Activated T-helper 9 cell treated with anti-CD3 and anti-CD28 coated beads, Interleukin-2, amount 50 U/mL, for 16 hours (primary cell): ENCODE measurements at places on chromosomes 3 and 15.

DNA sequence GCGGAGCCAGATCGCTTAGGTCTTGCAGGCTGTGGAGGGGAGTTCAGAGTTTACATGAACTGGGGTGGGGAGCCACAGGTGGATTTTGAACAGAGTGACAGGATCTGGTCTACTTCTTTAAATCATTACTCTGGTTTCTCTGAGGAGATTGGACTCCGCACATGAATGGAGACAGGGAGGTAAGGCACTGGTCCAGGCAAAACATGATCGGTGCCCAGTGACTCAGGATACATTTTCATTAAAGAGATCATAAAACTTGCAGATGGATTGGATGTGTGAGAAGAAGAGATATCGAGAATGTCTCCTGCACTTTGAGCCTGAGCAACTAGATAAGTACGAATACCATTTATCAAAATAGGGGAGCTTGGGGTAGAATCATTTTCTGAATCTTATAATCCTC is 61.8 kb upstream of the CMSS1 start:
- DNase-seq = no peak

DNA sequence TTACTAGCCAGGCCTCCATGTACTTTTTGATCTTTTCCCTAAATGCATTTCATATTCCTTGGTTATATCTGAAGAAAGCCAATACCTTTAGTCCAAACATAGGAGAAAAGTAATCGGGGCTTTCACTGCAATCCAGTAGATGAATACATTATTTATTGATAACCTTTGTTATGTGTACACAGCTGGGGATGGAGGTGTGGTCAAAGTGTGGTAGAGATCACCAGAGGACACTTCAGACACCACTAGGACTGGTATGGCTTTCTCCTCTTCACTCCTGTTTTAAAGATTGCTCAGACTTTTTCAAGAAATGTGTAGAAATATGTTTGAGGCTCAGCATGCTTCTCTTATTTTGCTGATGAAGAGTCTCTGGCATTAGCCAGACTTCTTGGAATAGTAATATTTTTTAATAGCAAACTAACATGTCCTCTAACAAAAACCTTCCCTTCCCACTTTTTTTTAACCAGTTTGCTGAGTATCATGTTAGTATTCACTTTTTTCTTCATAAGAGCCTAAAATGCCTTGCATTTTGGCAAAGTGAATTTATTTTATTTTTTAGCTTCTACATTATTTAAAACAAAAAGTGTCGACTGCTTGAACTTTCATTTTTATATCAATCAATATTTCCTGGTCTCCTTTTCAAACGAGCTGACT is 65.6 kb upstream of the MBNL1 start:
- no peak for DNase-seq

DNA sequence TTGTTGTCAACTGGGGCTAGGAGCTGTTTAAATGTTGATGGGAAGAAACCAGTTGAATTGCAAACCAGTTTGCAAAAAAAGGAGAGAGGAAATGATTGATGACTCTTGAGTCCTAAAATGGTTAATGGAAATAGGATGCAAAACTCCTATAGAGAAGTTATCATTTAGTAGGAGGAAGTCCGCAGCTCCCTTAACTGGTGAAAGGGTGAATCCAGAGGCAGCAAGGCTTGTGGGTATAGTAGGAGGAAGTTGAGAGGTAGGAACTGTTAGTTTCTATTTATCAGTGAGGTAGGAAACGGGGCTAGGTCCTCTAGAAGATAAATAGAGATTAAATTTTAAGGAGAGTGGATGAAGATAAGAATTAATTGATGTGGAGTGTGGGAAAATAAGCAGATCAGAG is 15.4 kb downstream of the IREB2 start:
- DNase-seq = no peak

DNA sequence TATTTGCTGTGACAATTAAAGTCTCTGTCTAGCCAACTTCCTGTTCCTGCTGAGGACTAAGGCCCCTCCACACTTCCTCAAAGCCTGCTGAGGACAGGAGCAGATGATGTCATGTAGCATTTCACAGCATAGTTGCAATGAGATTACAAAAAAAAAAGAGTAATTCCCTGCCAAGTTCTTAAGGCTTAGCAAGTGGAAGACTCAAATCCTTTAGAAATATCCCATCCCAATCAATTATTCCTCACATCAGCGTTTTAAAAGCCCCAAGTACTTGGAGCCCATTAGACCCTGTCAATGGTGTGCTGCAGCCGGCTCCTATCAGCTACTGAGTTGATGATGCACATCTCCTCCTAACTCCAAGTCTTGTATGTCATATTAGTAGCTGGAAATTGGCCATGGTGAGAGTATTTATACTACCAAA is 51.7 kb downstream of the TRANK1 start:
- no peak for DNase-seq

- no peak for DNase-seq
Observed at GRCh38 chr3:46479696-46480095, 15.0 kb upstream of the LTF start.

- no peak for DNase-seq
Observed at GRCh38 chr15:100937171-100937570, 18.0 kb downstream of the LRRK1 start.

DNA sequence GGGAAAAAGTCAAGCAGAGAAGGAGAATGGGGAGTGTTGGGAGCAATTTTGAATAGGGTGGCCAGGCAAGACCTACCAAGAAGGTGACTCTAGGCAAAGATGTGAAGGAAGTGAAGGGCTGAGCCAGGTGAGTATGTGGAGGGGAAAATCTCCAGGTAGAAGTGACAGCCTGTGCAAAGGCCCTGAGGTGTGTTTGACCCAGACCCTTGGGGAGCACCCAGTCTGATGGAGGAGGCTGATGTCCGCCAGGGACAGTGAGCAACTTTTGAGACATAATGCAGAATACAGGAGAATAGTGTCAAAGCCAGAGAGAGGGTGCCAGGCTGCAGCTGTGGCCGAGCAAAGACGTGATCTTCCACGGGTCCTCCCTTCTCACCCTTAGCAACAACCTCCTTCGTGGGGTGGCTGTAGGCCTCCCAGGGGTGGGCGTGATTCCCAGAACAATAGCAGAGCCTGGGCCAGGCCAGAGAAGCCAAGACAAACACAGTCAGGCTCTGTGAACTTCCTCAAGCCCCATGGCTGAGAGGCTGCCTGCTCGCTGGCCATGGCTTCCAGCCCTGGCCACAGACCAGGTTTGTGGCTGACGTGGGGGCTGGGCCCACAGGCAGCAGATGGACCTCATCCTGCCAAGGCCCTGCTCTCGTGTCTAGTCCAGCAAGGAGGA is 58.1 kb downstream of the SLC6A6 start:
- no peak for DNase-seq

DNA sequence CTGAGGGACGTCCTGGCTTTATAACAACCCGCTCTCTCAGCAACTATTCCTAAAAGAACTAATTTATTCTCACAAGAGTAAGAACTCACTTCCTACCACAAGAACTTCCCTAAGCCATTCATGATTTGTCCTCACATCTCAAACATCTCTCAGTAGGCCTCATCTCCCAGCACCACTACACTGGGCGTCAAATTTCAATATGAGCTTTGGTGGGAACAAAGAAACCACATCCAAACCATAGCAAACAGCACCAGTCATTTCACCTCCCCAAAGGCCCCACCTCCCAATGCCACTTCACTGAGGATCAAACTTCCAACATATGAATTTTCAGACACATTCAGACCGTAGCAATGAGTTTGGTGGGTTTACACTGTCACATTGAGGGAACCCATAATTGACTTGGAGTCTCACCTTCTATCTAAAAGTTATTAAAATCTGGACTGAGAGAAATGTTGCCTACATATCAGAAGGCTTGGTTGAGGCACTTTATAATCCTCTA is 116.4 kb upstream of the AGBL1 start:
- DNase-seq = no peak

GRCh38 chr3:67302489-67302888 is 304.4 kb downstream of the KBTBD8 start:
- DNase-seq = no peak

- DNase-seq = no peak
Observed at GRCh38 chr15:38274135-38274534, 21.5 kb downstream of the SPRED1 start.

DNA sequence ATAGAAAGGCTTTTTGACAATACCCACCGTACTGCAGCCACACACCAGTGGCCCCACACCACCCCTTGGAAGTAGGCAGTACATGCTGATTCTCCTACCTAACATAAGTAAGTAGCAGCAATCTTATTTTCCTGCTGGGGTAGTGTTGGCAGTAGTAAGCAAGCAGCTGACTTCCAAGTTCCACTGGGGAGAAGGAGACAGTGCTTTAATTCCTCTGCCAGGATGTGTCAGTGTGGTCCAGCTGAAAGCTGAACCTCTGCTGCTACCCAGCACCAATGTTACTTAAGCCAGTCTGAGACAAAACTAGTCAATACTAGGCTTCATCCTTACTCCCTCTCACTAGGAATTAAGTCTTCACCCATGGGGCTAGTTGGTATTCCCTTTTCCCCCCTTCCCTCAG is 74.7 kb downstream of the DZIP3 start:
- no peak for DNase-seq

GRCh38 chr3:133855002-133855370 is 40.7 kb downstream of the RAB6B start:
- no peak for DNase-seq

- DNase-seq = peak; percentile 45
Observed at GRCh38 chr15:44584162-44584749, 47.3 kb downstream of the EIF3J start.

GRCh38 chr3:178504128-178504527 is 32.1 kb upstream of the KCNMB2 start:
- DNase-seq = no peak

- DNase-seq = no peak
Observed at GRCh38 chr3:188830893-188831292, 340.9 kb upstream of the TPRG1 start.

DNA sequence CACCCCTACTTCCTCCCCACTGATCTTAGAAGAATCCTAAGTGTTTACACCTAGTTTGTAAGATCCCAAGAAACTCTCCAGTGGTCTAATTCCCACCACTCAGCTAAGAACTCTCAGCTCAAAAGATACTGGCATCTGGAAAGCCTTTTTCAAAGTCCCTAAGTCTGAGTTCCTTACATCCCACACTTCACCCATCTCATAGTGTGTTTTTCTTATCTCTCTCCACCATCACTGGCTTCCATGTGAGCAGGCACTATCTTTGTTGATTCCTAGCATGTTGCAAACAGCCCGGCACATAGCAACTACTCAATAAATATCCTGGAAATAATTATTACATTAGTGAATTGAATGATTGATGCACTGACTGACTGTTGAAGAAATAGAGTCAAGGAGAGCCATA is 173.7 kb downstream of the FHIT start:
- DNase-seq = no peak

GRCh38 chr3:124881976-124882697 is 5.0 kb downstream of the ITGB5 start:
- no peak for DNase-seq

DNA sequence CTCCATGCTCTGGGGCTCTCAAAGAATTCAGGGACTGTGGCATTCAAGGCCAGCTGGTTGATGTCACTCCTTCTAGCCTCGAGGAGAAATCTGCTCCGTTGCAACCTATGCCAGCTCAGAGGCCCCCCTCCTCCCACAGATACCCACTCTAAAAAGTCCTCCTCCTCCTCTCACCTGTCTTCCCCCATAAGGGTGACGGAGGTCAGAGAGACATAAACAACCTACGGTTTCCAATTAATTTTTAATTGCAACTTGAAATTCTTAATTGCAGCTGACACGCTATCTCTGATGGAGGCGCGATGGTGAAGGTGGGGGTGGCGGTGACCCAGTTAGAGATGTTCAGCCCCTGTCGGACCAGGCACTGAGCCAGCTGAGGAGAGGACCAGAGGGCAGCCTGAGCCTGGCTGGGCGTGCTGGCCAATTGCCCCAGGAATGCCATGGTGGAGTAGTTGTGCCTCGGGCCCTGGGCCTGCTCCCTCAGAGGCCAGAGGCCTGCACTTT is 43.2 kb upstream of the INSYN1 start:
- DNase-seq = no peak

DNA sequence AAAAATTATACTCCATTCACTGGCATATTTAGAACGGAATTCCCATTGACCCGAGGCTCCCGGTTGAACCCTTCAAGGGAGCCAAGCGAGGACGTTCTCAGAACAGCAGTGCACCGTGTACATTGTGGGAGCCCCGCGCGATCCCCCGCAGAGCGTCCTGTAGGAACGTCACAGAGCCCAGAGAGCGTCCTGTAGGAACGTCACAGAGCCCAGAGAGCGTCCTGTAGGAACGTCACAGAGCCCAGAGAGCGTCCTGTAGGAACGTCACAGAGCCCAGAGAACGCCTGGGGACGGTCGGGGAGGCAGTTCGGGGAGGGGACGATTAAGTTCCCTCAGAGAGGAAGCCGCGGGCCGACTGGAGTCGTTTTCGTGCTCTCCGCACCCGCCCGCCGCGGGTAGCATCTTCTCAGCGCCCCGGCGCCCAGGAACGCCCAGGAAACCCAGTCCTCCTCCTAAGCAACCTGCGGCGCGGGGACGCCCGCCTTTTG is 506 bp upstream of the ATP1B3 start:
- no peak for DNase-seq

DNA sequence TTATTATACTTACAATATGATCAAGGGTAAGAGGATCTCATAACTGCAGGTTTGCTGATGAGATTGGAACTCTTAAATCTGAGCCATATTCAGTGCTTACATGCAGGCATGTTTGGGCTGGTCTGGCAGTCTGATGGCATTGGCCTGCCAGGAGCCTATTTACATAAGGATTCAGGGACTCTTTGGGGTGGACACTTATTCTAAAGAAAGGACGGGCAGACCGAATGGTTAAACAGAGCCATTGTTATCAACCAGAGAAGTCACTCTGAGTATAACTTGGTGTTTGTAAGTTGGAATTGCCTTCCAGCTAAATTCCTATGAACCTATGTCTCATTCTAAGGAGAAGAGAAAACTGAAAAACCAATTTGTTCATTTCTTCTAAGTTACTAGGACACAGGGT is 932.8 kb downstream of the IGSF11 start:
- DNase-seq = no peak
